ENCODE measurements at places on chromosomes 1 and 21.

DNA sequence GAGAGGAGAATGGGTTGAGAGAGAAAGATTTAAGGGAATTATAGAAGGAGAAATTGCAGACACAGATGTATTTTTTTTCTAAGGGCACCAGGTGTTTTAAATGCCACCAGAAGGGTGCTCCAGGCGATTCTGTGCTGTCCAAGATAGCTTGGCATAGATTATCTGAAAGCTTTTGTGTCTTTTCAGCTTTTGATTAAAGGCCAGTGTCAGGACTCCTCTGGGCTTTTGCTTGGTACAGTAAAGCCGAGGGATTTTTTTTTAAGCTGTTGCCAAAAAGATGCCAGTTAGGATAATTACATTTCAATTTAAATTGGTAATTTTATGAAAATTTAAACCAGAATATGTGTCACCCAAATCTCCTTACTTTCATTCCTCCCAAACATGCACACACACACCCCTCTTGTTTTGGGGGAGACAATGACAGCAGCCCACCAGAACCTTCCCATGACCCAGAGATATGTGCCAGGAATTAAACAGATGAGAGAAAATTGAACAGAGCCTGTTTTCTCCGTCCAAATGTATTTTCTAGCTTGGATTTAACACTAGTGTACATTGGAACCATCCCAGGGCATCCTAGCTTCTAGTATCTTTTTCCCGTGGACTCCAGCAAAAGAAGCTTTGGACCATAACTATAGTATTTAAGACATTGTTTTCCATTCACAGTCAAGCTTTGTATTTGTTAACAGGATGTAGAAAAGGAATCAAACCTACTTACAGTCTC, 670.7 kb upstream of the CXADR start:
- no peak for DNase-seq

DNA sequence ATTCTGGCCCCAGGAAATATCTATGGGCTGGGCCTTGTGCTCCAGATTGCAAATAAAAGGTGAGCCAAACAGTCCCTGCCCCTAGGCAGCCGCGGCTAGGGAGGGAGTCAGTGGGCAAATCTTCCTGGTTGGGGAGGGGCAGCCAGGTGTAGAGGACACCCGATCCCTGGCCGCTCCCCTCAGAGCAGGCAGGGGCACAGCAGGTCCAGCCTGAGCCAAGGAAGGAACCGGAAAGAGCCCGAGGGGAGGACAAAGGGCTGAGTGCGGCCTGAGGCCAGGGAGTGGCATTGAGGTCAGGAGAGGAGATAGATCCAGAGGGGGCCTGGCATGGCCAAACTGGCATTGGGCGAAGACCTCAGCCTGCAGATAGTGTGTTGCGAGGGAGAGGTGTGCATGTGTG, 36.6 kb upstream of the ARF1 start:
- DNase-seq: no peak

DNA sequence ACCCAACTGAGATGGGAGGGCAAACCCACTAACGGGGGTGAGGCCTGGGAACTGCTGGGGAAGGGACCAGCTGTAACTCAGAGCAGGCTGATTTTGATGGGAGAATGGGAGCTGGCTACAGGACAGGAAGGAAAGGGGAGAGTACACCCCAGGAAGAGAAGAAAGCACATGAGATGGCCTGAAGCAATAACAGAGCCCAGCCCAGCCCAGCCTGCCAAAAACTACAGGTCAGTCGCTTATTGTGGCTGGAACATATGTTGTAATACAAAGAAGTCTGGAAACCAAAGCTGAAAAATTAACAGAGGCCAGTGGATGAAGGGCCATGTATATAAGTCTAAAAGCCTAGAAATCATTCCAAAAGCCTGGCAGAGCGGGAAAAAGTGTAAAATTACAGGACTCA, 1.6 kb downstream of the ITLN2 start:
- no peak for DNase-seq

DNA sequence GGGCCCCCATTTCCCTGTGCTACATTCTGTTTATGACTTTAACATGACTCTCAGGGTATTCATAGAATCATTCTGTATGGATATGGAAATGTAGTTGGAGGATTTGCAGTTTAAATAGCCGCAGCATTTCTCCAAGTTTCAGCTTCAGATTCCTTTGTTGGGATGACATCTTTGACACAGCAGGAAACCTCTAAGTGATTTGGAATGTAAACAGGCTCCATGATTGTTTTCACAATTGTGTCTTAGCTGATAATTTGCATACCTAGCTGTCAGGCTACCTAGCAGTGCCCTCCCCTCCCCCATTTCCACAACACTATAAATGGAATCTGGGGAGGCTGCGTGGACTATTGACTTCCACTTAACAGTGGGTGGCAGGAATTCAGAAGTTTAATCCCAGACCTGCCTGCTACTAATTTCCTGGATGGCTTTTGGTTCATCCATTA, 290.2 kb downstream of the HLX start:
- DNase-seq: no peak

DNA sequence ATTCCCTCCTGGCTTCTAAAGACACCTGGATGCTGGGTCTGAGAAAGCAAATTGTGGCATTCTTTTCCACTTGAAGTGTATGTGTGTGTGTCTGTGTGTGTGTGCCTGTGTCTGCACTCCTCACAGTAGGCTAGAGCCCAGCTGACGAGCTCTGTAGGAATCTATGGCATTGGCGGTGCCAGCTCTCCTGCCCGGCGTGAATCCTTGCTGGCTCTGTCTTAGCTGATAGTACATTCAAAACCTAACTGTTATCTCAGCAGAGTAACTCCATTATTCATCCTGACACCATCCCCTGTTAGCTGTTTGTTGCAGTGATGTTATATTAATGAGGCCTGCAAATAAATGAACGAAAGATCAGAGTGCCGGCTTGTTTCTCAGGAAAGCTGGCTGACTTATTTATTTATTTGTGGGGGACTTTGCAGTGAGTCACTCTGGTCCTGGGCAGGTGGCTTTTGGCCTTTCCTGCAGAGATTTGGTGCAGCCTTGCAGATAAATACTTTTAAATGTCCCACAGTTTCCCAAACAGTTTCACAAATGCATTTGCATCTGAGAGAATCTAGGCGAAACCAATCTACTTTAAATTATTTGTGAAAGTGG, 160.6 kb upstream of the CD34 start:
- DNase-seq: no peak

DNA sequence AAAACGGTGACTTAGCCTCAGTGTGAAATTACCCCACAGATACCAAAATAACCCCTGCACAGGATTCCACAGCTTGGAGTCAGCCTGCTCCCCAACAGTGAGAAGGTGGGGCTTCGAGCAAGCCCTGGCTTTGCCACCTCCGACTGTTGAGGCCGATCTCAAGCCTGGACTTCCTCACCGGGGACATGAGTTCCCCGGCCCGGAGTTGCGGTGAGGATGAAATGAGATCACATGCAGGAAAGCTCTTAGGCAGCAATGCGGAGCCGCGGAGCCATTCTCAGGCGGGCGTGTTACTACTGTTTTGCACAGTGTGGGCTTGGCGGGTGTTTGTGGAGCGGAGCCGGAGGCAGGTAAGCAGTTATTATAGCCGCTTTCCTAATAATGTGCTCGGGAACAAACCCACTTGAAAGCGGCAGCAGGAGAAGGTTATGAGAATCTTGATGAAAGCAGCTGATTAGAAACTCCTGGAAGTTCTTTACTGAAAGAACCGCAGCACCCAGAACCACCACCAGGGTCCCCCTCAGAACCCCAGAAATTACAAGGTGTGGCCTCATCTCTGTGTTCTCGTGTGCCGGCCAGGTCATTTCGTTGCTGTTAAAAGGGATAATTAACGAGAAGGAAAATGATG, 3.9 kb upstream of the CLSTN1 start:
- no peak for DNase-seq

DNA sequence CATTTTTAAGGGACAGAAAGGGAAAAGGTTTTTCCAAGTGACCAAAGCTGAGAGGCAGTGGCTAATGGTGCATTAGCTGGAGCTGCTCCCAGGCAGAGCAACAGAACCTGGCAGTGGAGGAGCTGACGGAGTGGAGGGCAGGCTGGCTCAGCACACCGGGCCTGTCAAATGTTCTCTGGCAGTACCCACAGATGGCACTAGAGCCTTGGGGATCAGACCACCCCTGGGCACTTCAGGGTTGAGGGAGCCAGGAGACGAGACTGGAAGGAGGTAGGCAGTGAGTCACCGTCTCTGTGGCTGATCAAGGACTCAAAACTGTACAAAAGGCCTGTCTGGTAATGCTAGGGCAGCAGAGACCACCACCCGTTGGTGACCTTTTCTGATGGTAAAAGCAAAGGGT, 121.7 kb upstream of the KIAA0040 start:
- DNase-seq: no peak

- DNase-seq: no peak
These were observed 52.1 kb upstream of the CD5L start for GRCh38 chr1:157893686-157894085.
